ENCODE measurements at places on chromosomes 5 and 9.

DNA sequence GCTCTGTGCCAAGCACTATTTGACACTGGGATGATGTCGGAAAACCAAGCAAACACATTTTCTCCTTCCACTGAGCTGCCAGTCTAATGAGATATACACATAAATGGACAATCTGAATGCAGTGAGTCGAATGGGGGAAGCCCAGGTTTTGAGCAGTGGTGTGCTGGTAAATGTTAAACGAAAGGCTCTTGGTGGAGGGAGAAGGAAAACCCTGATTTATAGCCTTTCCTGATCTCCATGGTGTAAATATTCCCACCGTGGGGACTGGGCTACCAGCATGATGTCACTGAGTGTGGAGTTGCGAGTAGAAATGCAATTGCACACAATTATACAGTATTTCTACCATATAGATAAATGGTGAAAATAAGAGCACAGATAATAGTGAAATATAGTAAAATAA is 5.0 kb upstream of the GSN start:
- no peak for DNase-seq

DNA sequence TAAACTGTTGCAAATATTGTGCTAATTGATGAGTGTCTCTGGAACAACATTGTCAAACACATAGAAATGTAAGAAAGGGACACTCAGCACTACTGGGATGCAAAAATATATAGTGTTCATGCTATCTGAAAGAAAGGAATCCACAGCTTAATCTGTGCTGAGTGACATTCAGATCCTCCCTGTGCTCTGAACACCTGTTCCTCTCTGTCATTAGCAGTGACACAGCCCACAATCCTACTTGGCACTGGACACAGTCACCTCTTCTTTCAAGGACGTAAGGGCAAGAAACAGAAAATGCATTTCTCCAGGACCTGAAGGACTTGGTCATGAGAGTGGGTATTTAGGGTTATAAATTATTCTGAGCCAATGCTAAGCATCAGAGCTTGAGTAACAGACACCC is 121.4 kb upstream of the SV2C start:
- no peak for DNase-seq

- DNase-seq: no peak
Observed at GRCh38 chr5:131379723-131380122, 115.9 kb downstream of the CDC42SE2 start.

- no peak for DNase-seq
Observed at GRCh38 chr5:157993201-157993600, 134.3 kb upstream of the CLINT1 start.

- no peak for DNase-seq
Observed at GRCh38 chr9:85715587-85715986, 26.2 kb downstream of the AGTPBP1 start.

- DNase-seq: no peak
Observed at GRCh38 chr9:90855208-90855902, 53.7 kb downstream of the SYK start.

DNA sequence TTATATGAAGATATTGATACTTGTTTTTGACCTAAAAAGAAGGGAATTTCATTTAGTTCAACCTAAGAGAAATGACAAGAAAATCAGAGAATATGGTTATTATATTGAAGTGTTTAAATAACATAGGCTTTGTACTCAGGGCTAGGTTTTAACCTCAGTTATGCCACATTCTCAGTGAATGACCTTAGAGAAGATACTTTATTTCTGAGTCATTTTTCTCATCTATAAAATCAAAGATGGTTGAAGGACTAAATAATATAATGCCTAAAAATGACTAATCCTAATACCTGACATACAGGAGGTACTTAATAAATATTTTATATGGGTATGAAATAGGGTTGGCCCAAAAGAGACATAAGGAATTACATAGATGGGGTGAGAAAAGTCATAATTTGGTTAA is 32.3 kb downstream of the DIMT1 start:
- no peak for DNase-seq

DNA sequence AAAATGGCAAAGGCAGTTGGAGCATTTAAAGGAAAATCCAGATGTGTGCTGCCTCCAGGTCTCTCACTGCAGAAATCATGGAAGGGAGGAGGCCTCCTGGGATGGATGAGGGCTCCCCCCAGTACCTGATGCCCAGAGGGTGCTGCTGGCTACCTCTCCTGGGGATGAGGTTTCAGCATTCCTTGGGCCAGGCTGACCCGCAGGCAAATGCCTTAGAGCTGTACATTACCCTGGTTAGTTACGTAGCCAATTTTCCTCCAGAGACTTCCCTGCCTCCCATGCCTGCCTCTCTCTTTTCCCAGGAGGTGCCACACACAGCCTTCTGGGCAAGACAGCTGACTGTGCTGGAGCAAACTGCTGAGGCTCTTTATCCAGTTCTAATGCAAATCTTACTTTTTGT is 65.3 kb downstream of the RGS3 start:
- DNase-seq: no peak

GRCh38 chr5:78472469-78473106 is 112.2 kb downstream of the SCAMP1 start:
- DNase-seq: no peak

DNA sequence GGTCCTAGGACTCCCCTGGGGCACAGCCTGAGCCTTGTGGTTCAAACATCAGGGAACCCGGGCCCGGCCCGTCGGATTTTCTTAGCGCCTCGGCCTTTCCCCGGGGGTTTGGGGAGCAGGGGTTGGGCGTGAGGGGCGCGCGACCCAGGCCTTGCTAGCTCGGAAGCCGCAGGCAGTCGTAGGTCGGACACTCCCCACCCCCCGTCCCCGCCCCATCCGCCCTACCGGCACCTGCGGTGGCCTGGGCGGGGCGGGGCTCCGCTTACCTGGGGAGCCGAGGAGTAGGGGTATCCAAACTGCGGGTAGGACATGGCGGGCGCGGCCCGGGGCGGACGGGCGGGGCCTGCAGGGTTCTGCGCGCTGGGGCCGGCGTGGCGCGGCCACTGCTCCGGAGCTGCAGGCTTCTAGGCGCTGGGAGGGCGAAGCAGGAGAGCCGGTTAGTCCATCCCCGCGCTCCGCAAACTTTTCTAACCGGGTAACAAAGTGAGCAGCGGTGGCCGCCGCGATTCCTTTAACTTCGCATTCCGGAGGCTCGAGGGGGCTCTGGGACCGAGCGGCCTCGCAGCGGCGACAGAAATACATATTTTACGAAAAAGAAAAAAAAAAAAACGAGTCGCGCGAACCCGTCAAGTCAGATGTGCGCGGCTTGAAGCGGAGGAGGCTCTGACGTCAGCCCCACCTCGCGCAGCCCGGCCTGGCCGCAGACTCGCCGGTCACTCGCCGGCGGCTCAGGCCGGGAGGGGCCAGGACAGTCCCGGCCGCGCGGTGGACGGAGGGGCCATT is at the start of gene IRX4:
Gene IRX4, minus strand, starts transcription at position 589 of the 783 bp plus-strand sequence. Its CDS starts 278 bp downstream, at position 311.
- no peak for DNase-seq

GRCh38 chr5:77030097-77031071 is at the start of gene AGGF1:
Gene AGGF1, plus strand, starts transcription at chr5:77030404. Its CDS starts 363 bp downstream, at chr5:77030767.
- peak; percentile 77 for DNase-seq

DNA sequence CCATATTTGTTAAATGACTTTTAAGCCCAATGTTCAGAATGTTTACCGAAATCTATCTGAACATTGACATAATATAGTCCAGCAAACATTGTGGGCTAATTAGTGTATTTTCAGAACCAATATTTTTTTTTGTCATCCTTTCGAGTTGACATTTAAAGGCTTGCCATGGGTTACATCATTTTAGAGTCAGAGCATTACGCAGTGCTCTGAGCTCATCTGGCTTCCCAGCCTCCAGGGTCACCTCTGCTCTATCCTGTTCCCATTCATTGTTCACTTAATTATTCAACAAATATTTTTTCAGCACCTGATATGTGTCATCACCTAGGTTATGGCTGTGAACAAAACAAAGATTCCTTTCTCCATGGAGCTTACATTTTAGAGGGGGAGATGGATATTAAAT is 80.2 kb downstream of the SREK1 start:
- no peak for DNase-seq

- DNase-seq: no peak
Observed at GRCh38 chr9:36051317-36051716, 14.6 kb downstream of the RECK start.

GRCh38 chr9:14031060-14031414 is 282.9 kb downstream of the NFIB start:
- DNase-seq: no peak

- no peak for DNase-seq
Observed at GRCh38 chr5:72046106-72046505, 61.2 kb upstream of the MAP1B start.

DNA sequence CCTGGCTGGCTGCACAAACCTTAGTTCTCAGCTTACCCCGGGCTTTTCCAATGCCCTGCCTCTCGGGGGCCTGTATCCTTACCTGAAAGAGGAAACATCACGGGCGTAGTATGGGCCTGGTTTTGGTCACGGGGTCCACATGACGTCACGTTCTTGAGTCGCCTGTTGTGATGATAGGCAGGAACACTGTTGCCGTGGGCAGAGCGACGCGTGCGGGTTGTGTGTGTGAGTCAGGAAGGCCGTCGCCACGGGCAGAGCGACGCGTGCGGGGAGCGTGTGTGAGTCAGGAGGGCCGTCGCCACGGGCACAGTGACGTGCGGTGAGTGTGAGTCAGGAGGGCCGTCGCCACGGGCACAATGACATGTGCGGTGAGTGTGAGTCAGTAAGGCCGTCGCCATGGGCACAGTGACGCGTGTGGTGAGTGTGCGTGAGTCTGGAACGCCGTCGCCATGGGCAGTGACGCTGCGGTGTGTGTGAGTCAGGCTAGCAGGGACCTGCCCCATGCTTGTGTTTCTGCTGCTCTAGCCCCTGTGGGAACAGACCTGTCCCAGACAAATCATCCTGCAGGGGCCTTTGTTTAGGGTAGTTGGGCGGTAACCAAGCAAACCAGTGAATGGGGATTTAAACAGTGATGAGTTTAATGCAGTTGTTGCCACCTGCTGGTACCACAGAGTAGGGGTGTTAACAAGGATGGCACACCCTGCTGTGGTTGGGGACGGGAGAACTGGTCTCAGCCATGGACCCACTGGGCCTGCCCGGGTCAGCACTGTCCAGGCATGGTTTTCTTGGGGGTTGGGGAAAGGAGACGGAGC is 19.8 kb downstream of the TRIP13 start:
- DNase-seq: no peak

DNA sequence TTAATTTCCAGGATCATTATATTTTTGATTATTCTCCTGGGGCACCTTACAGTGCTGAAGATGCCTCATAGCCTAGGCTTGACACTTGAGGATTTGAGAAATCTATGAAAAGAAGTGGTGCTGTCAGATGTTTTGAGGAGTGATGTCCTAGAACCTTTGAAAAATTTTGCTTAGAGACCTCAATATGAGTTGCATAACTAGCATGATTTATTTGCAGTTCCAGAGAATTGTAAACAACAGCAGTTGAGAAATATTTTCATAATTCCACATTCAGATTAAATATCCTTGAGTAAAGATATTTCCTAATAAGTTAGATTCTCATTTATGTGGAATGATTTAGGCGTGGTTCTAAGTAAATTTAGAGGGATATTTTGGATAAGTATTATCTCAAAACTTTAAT is 225.8 kb downstream of the ADAMTSL1 start:
- DNase-seq: no peak

DNA sequence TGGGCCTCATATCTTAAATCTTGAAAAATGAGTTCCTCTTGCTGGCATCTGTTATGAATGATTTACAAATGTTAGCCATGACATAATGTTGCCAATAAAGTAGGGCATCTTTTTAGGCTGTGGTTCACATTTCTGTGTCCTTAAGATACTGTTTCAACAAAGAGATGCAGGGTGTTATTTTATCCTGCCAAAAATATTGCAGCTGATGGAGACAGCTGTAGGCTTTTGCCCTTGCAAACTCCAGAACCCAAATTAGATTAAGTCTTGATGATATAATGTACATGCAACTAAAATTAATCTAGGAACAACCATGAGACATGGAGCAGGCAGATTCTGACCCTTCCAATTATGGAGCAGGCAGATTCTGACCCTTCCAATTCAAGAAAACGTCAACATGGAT is 228.2 kb upstream of the GRIN3A start:
- DNase-seq: no peak

DNA sequence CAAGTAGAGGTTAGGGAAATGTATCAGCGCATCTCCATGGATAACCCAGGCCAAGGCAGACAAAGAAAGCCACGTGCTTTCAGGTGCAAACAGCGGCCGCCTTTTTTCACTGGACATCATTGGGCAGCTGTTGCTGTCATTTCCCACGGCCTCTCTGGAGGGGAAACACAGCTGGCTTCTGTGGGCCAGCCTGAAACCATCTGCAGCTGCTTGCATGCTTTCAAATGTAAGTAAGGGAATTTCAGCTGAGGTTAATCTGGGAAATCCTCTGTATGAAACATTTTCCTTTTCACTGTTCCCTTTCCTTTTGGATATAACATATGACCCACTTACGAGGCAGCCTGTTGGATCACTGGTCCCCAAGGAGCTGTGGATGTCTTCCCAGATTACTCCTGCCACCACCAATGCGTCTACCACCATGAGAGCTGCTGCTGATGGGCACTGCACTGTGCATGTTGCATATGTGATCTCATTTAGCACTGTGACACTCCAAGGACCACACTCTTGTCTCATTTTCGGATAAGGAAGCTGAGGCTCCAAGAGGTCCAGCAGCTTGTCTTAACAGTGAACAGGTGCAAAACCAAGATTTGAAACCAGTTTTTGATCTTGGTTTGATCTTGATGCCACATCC is 106.3 kb downstream of the C9orf152 start:
- DNase-seq: no peak

DNA sequence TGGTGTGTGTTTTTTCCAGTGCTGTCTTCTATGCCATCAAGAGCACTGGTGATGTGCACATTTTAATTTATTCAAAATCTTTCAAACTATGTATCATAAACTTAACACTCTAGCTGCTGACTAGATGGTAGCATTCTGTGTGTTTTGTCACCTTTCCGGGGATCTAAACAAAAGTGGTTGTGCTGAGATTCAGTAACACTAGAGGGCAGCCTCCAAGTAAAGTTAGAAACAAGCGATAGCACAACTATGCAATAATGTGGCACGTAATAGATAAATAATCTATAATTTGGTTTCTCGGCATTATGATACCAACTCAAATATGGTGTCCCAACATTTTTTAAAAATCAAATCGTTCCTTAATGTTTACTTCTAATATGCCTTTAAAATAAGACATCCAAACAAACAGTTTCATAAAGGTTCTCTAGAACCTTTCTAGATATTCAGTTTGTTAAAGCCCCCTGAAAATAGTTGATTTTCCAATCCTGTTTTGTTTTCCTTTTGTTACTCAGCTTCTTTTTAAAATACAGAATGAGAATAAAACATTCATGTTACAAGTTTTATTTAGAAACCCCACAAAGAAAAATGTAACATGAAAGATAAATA is 16.9 kb downstream of the SEMA6A start:
- DNase-seq: no peak

GRCh38 chr5:2895876-2896275 is 144.4 kb upstream of the IRX2 start:
- DNase-seq: no peak

DNA sequence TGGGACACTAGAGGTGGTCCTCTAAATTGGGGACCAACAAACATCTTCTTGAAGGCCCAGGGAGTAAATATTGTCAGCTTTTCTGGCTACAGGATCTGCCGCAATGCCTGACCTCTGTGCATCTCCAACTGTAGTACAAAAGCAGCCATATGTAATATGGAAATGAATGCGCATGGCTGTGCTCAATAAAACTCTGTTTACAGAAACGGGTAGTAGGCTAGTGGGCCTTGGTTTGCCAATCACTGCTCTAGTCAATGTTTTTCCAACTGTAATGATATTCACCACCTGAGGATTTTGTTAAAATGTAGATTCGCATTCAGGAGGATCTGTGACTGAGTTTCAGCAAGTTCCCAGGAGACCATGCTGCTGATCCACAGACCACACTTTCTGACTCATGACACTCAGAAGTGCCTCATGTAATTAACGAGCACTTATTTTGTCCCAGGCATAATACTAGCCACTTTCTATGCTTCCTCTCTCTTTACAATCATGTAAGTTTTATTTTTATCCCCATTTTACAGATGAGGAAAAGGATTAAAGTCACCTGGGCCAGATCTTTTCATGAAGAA is 96.9 kb downstream of the MED27 start:
- no peak for DNase-seq

Measured in COLO829 (cell line).